ENCODE measurements at places on chromosomes 5 and 9.

GRCh38 chr5:54645882-54646355, 128.4 kb downstream of the SNX18 start:
- DNase-seq, result no peak

GRCh38 chr9:73093740-73094379, 57.8 kb upstream of the ANXA1 start:
- no peak for DNase-seq

GRCh38 chr5:93330506-93330905, 250.5 kb downstream of the NR2F1-AS1 start:
- DNase-seq, result no peak

GRCh38 chr9:97559111-97559514, 57.6 kb downstream of the TMOD1 start:
- DNase-seq, result no peak

DNA sequence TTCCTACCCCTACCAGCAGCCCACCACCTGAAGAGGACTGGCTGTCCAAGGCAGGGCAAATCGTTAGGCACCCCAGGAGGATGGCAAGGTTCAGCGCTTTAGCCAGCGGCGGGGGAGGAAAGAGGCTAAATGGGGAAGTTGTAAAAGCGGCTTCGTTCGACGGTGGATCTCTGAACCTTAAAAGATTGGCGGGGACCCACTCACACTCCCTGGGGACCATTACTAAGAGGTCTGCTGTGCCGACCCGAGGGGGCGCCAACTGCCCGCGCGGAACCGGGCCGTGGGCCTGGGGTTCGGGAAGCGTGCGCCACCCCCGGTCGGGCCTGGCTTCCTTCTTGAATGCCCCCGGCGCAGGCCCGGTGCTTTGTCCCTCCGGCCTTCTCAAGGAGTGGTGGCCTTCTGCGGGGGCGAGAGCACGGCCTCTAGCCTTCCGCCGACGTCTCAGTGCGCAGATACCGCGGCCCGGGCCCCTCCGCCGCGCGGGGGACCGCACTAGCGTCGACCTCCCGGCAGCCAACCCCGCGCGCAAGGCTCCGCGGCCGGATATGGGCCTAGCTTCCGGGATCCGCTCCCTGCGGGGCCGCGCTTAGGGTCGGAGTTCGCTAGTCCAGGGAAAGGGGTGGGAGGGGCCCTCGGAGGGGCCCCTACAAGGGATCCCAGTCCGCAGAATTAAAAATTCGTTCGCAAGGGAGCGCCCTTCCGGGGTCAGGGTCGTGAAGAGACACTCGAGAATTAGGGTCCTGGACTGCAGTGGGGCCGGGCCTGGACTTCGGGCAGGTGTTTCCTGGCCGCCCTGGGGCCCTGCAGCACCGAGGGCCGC, 10.5 kb downstream of the NR2F1-AS1 start:
- DNase-seq, result no peak

DNA sequence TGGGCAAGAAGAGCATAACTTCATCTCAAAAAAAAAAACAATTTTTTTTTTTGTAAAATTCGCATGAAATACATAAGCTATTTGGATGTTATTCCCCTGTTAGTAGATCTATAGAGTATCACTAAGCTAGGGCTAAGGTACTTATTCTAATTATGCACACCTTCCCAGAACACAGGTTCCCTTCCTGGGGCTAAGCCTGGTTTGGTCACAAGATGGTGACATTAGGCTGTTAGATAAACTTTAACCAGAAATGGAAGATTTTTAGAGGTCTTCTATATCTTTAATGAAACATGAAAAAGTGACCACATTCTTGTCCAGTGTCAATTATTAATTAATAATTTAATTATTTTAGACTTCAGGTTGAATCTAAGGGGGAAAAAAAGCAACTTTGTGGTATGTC, 433.5 kb downstream of the CDH18 start:
- DNase-seq, result no peak

DNA sequence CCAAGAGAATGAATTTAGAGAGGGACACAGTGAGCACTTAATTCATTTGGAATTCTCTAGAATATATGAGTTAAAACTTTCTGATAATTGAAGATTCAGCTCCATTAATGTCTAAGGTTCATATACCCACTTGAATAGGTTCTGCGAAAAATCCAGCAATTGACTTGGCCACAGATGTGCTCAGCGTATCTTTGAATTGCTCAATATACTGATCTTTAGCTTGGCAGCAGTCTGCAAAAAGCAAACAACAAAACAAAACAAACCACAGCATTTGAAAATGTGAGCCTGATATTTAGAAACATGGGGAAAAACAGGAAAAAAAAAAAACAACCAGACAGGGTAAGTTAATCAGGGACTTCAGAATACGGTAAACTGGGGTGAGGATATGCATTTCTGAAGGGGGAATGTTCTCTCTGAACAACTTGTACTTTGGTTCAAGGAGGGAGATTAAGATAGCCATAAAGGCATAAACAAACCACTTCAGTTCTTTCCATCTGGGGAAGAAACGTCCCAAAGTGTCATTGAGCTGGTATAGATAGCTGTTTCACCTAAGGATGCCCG, 21.4 kb downstream of the AGXT2 start:
- no peak for DNase-seq

DNA sequence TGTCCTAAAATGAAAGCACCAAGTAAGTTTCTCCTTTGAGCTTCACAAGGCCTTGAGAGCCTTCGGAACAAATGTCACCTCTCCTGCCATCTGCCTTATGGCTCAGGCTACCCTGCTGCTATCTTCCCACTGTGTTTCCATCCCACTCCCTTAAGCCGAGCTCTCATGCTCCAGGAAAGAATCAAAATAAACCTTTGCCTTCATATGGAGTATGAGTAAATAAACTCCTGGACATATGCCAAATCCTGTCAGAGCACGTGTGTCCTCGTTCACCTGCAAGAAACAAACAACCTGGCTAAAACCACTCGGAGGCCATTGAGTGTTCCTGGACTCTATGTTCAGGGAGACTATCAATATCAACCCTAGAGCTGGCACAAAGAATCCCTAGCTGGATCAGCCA, 122.3 kb upstream of the CCDC112 start:
- DNase-seq, result no peak

DNA sequence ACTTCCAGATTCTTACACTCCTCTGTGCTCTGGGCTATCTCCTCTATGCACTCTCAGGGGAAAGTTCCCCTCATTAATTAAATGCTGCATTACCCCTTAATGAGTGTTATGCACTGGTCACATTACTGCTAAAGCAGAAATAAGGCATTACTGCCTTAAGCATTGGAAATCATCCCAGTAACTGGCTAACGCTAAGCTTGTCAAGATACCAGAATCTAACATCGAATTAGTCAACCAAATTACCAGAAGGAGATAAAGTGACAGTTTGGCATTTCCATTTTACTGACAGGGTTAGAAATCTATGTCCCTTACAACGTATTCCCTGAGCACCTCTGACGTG, 69.5 kb upstream of the FAM169A start:
- DNase-seq, result no peak

DNA sequence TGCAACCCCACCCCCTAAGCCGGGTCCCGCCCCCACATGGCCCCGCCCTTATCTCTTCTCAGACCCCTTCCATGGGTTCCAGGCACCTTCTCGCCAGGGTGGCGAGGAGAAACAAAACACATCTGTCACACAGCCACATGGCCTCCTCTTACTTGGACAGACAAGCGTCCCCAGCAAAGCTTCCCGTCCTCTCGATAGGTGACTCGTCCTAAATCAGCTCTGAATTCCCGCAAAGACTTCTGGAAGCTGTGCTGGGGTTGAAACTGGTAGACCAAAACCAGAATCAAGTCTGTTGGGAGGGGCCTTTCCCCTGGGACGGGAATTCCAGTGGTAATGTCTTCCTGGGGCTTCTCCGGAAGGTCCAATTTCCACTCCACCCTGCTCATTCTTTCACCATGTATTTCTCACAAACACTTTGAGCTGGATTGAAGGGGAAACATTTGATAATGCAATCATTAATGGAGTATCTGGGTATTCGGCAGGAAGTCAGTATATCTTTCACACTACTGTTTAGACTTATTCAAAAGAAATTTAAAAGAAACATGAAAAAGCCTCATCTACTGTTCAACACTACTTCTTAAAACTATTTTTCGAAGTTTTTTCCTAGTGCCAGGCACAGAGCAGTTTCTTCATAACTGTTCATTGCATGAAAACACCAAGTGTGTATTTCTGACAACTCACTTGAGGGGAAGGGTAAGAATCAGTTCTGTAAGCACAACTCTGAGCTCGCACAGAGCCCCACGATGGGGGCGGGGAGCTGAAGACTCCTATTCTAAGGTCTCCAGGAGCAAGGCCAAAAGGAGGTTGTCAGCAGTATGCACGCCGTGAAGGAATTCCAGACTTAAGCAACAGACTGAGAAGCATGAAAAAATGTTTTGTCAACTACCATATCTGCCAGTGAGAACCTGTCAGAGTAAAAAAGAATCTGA, 644 bp upstream of the CTNNAL1 start:
- no peak for DNase-seq

DNA sequence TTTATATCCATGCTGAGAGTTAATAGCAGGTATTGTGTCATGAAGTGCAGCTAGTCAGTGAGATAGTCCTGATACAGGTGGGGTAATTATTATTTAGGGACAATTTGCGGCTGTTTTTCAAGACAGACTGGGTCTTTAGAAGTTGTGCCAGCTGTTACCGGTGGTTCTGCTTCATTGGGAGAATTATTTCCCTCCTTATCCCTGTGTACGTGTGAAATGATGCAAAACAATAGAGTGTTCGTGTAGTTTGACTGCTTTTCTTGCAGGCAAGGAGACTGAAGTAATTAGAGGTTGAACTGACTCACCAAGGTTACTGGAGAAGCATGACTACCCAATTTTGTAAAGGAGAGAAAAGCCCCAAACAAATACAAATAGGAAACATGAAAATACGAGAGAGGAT, 101.7 kb downstream of the ARRDC3 start:
- no peak for DNase-seq

DNA sequence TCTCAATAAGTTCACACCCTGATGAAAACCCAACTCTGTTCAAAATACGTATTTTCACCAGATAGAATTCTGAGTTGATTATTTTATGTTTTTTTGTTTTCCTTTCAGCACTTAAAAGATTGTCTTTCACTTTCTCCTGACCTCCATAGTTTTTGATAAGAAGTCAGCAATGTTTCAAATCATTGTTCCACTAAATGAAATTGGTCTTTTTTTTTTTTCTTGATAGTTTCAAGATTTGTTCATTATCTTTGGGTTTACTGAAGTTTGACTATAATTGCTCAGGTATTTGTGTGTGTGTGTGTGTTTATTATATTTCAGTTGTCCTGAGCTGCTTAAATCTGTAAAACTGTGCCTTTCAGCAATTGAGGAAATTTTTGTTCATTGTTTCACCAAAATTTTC, 498.7 kb downstream of the TLE1 start:
- DNase-seq, result no peak

DNA sequence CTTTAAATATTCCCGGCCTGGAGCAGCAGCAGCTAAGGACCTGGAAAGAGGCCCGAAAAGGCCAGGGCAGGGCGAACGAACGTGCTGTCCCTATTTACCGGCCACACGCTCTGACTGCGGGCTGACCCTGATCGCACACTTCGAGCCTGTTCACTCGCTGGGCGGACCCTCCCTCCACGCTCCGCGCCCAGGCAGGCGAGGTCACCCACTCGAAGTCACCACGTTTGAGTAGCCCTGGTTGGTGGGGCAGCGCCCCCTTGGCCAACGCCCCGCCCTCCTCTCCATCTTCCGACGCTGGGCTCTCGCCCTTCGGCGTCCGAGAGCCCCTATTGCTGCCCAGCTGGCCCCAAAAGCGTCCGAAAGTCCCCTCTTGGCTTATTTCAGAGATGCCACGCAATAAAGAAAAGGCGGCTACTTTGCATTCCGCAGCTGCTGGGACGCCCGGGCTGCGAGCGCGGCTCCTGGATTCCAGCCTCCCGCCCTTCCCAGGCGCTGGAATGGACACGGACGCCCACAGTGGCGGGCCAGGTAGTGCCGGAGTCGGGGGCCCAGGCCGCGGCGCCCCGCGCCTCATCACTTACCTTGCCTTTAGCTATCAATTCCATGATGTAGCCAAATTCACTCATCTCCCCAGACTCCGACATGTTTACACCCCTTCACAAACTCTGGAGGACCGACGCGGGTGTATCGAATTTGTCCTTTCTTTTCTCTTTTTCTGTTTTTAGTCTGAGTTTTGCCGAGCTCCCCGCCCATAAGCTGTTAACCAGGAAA, 9.9 kb upstream of the TRIM36 start:
- no peak for DNase-seq

- no peak for DNase-seq
Observed at GRCh38 chr9:98108531-98109031, 10.4 kb downstream of the TRIM14 start.

DNA sequence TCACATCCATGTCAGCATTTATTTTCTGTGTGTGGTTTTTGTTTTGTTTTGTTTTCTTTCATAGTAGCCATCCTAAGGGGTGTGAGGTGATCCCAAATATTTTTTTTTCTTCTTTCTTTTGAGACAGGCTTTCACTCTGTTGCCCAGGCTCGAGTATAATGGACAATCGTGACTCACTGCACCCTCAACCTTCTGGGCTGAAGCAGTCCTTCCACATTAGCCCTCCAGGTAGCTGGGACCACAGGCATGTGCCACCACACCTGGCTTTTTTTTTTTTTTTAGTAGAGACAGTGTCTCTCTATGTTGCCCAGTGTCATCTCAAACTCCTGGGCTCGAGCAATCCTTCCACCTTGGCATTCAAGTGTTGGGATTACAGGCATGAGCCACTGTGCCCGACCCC, 59.1 kb downstream of the CDC42SE2 start:
- DNase-seq, result no peak

GRCh38 chr9:72474676-72475075, 46.7 kb upstream of the TMC1 start:
- DNase-seq, result no peak

DNA sequence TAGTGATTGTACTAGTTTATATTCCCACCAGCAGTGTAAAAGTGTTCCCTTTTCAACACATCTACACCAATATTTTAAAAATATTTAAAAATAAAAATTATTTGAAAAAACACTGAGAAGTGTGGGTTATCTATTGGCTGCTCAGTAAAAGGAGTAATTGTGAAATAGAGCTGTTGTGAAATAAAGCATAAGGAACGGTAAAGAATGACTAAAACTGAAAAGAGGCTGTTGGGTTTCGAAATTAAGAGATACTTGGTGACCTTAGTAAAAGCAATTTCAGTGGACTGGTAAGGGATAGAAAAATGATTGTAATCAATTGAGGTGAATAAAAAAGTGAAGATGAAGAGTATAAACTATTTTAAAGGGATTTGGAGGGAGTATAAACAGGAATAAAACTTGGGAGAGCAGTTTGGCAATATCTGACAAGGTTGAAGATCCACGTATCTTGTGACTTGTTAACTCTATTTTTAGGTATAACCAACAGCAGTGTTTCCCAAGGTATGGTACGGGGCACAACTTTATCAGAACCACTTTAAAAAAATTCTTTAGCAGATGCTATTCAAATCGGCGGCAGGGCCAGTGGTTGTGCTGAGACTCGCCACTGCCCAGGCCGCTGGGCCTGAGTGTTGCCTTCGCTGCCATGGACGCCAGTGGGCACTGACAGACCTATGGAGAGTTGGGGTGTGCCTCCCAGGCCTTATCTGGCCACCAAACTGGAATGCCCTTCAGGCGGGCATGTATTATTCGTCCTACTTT, 63.3 kb downstream of the TMEM38B start:
- no peak for DNase-seq

- DNase-seq, result no peak
Observed at GRCh38 chr9:10252174-10252573, 360.6 kb downstream of the PTPRD start.

Data from activated CD4-positive, CD25-positive, alpha-beta regulatory T cell treated with anti-CD3 and anti-CD28 coated beads, Interleukin-2, amount 50 U/mL, for 16 hours (primary cell).